ENCODE measurements at places on chromosomes 16 and 17. TPM values are rescaled to one million over a fixed set of nuclear protein-coding genes. Genes with fewer than 3 reads are reported as not detected.

The PPP1R27 gene
- 0.25 TPM for total RNA-seq

The SMPD3 gene
- 0.16 TPM for total RNA-seq

The ATAD5 gene
- 0.36 TPM for total RNA-seq

The FSCN2 gene
- total RNA-seq, result 0.38 TPM

The CLDN7 gene
- total RNA-seq, result 1.6 TPM

The KCNAB3 gene
- 0.30 TPM for total RNA-seq

Measured in left ventricle myocardium inferior (tissue), 1 donor.